M059J (cell line): ENCODE measurements at places on chromosomes 6 and 20. TPM values are rescaled to one million over a fixed set of nuclear protein-coding genes. Genes with fewer than 3 reads are reported as not detected.

The ADAM33 gene
- total RNA-seq: 0.15 and 0.25 TPM in 2 replicates

The HUS1B gene
- 0.15 and 0.54 TPM in 2 replicates for total RNA-seq

The TPD52L2 gene
- 130 and 152 TPM in 2 replicates for total RNA-seq

The FOXC1 gene
- total RNA-seq: 8.3 and 10.2 TPM in 2 replicates

The BTN1A1 gene
- total RNA-seq: 0.10 TPM in 1 of 2 replicates, not detected in the other

The MUC22 gene
- total RNA-seq: not detected in 2 replicates

The SYS1 gene
- 26.7 and 29.4 TPM in 2 replicates for total RNA-seq

The SASH1 gene
- 4.9 and 11.5 TPM in 2 replicates for total RNA-seq

The CTAGE9 gene
- 0.27 TPM in 1 of 2 replicates, not detected in the other for total RNA-seq

The ARFGEF3 gene
- total RNA-seq: 2.2 and 2.9 TPM in 2 replicates

The LRRC73 gene
- 0.05 and 0.32 TPM in 2 replicates for total RNA-seq

The BRPF3 gene
- 22.2 and 35.1 TPM in 2 replicates for total RNA-seq

The STK4 gene
- total RNA-seq: 39.0 and 56.0 TPM in 2 replicates

The NKX2-4 gene
- total RNA-seq: 0.86 and 1.2 TPM in 2 replicates

The TSBP1 gene
- not detected in 2 replicates for total RNA-seq

The RNF114 gene
- total RNA-seq: 372 and 527 TPM in 2 replicates

The PKHD1 gene
- total RNA-seq: 0.02 TPM in 1 of 2 replicates, not detected in the other

The POM121L2 gene
- not detected in 2 replicates for total RNA-seq

The PGC gene
- not detected in 2 replicates for total RNA-seq

The PLG gene
- total RNA-seq: not detected in 2 replicates

The MSH5 gene
- total RNA-seq: 12.8 and 19.4 TPM in 2 replicates

The SDC4 gene
- 177 and 189 TPM in 2 replicates for total RNA-seq

The MCHR2 gene
- total RNA-seq: 0.15 TPM in 1 of 2 replicates, not detected in the other

The MROH8 gene
- total RNA-seq: 2.1 TPM in 1 of 2 replicates, not detected in the other

The SLC17A1 gene
- total RNA-seq: not detected in 2 replicates

The COL12A1 gene
- 147 and 336 TPM in 2 replicates for total RNA-seq

The SLCO4A1 gene
- 43.9 and 69.5 TPM in 2 replicates for total RNA-seq

The WFDC12 gene
- not detected in 2 replicates for total RNA-seq

The RSPH3 gene
- total RNA-seq: 3.4 and 9.6 TPM in 2 replicates

The CCR6 gene
- 0.57 TPM in 1 of 2 replicates, not detected in the other for total RNA-seq

The BTNL2 gene
- total RNA-seq: not detected in 2 replicates

The LRRN4 gene
- total RNA-seq: 0.76 and 1.3 TPM in 2 replicates

The TRIM40 gene
- total RNA-seq: not detected in 2 replicates

The C20orf141 gene
- total RNA-seq: not detected in 2 replicates

The SLC35F1 gene
- 0.02 TPM in 1 of 2 replicates, not detected in the other for total RNA-seq

The TFAP2A gene
- 10.8 and 26.6 TPM in 2 replicates for total RNA-seq

The BACH2 gene
- 0.17 TPM in 1 of 2 replicates, not detected in the other for total RNA-seq

The CCN5 gene
- total RNA-seq: 0.44 TPM in 1 of 2 replicates, not detected in the other

The AVP gene
- not detected in 2 replicates for total RNA-seq

The CCN6 gene
- total RNA-seq: not detected in 2 replicates

The FNDC1 gene
- not detected in 2 replicates for total RNA-seq

The PROKR2 gene
- total RNA-seq: not detected in 2 replicates

The VWA7 gene
- 0.94 and 1.8 TPM in 2 replicates for total RNA-seq

The HTR1E gene
- total RNA-seq: not detected in 2 replicates

The KCNG1 gene
- 2.4 and 4.5 TPM in 2 replicates for total RNA-seq

The CTCFL gene
- not detected in 2 replicates for total RNA-seq

The SLPI gene
- total RNA-seq: 0.30 TPM in 1 of 2 replicates, not detected in the other

The MICA gene
- 155 and 164 TPM in 2 replicates for total RNA-seq

The OR12D3 gene
- total RNA-seq: not detected in 2 replicates

The SLC22A2 gene
- total RNA-seq: not detected in 2 replicates

The TAAR1 gene
- total RNA-seq: not detected in 2 replicates

The TUBB1 gene
- 0.17 TPM in 1 of 2 replicates, not detected in the other for total RNA-seq

The PRRT1 gene
- total RNA-seq: 0.12 TPM in 1 of 2 replicates, not detected in the other
